Immature natural killer cell (primary cell): ENCODE measurements at places on chromosomes 3 and 15. TPM values are rescaled to one million over a fixed set of nuclear protein-coding genes. Genes with fewer than 3 reads are reported as not detected.

CCR9 gene
- not detected for polyA plus RNA-seq

SOX14 gene
- not detected for polyA plus RNA-seq

CELSR3 gene
- polyA plus RNA-seq = 0.46 TPM

PP2D1 gene
- 0.34 TPM for polyA plus RNA-seq

RBPMS2 gene
- polyA plus RNA-seq = 1.2 TPM

NKIRAS1 gene
- 4.7 TPM for polyA plus RNA-seq

SST gene
- polyA plus RNA-seq = not detected

AP3B2 gene
- polyA plus RNA-seq = not detected

EIF5A2 gene
- 33.3 TPM for polyA plus RNA-seq

AHSG gene
- not detected for polyA plus RNA-seq

JAGN1 gene
- 37.9 TPM for polyA plus RNA-seq

SLC22A14 gene
- polyA plus RNA-seq = not detected

LMAN1L gene
- polyA plus RNA-seq = not detected

ISLR gene
- not detected for polyA plus RNA-seq

MRPL46 gene
- polyA plus RNA-seq = 45.8 TPM

INKA1 gene
- not detected for polyA plus RNA-seq

PARP15 gene
- polyA plus RNA-seq = 9.4 TPM

MYL3 gene
- not detected for polyA plus RNA-seq

PRSS50 gene
- not detected for polyA plus RNA-seq

ANKRD63 gene
- polyA plus RNA-seq = not detected

WDR93 gene
- polyA plus RNA-seq = 0.46 TPM

SETMAR gene
- polyA plus RNA-seq = 11.1 TPM

TF gene
- not detected for polyA plus RNA-seq

ITGA11 gene
- polyA plus RNA-seq = not detected

STXBP5L gene
- polyA plus RNA-seq = not detected

CSPG4 gene
- polyA plus RNA-seq = 0.18 TPM

CORO2B gene
- not detected for polyA plus RNA-seq
